ENCODE measurements at places on chromosomes 2 and 18.

DNA sequence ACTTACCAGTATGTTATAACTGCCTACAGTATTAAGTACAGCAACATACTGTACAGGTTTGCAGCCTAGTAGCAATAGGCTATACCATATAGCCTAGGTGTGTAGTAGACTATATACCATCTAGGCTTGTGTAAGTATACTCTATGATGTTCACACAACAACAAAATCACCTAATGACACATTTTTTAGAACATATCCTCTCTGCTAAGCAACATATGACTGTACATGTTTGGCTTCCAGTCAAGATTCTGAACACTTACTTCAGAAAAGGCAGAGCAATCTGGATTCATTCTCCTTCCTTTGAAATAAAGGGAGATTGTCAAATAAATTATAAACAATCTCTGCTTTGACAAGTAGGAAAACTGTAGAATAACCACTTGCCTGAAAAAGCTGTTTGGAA lies 81.8 kb downstream of the EXOC6B start:
- DNase-seq, result no peak

DNA sequence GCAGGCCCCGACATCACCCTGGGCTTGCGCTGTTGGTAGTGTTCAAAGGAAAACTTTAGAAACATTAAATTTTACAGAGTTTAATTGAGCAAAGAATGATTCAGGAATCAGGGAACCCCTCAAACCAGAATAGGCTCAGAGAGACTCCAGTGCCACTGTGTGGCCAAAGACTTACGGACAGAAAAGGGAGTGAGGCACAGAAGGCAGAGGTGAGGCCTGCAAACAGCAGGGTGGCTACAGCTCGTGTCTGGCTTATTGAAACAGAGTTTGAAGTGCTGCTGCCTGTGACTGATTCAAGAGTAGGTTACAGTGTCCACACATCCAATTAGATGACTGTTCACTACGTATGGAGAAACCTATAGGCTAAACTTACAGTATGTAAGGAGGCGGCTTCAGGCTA lies 2.4 kb upstream of the CTDP1 start:
- DNase-seq, result no peak

DNA sequence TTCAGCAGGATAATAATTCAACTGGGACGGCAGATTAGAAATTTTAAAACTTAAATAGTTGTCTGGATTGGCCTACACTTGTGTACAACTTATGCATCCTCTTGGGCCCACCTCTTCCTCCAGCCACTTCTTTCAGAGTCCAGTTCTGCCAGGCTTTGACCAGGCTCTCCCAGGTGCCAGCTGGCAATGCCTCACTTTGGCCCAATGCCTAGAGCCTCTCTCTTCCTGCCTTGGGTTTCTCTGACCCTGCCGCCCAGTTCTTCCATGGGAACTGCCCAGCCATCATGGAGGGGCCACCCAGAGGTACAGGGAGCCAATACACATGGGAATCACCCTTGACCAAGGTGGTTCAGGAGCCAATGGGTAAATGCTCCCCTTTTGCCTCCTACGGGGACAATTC lies 135.5 kb downstream of the IRS1 start:
- no peak for DNase-seq

- DNase-seq, result no peak
These were observed 69.0 kb downstream of the CPO start for GRCh38 chr2:207008105-207008990.

DNA sequence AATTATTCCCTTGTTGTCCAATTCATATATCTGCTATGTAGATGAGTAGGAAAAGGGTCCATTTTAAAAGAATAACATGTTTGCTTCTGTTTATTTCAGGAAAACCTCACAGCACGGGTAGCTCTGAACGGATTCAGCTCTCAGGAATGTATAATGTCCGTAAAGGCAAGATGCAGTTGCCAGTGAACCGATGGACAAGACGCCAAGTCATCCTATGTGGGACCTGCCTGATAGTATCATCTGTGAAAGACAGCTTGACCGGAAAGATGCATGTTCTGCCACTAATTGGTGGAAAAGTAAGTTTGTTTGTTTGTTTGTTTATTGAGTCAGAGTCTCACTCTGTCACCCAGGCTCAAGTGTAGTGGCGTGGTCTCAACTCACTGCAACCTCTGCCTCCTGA lies 114.6 kb downstream of the PHLPP1 start:
- DNase-seq, result no peak

- no peak for DNase-seq
These were observed 65.1 kb upstream of the ACSL3 start for GRCh38 chr2:222795450-222796357.

DNA sequence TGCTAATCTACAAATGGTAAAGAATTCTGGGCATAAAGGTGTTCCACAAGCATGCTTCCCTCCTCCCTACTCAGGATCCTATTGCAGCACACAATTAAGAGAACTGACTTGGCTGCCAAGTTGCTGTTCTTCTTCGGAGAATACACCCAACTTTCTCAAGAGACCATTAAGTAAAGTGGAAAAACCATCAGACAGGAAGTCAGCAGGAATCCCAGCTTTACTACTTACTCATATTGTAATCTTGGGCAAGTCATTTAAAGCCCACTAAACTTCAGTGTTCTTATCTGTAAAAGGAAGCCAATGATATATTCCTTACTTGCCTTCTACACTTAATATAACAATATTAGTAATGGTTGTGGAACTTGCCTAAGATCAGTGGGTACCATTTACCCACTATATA lies 37.8 kb downstream of the PSTPIP2 start:
- DNase-seq, result no peak

- peak; percentile 58 for DNase-seq
These were observed 95.4 kb downstream of the LAMA1 start for GRCh38 chr18:7021994-7022840.

- DNase-seq, result no peak
These were observed 13.6 kb downstream of the TWSG1 start for GRCh38 chr18:9348079-9348671.

DNA sequence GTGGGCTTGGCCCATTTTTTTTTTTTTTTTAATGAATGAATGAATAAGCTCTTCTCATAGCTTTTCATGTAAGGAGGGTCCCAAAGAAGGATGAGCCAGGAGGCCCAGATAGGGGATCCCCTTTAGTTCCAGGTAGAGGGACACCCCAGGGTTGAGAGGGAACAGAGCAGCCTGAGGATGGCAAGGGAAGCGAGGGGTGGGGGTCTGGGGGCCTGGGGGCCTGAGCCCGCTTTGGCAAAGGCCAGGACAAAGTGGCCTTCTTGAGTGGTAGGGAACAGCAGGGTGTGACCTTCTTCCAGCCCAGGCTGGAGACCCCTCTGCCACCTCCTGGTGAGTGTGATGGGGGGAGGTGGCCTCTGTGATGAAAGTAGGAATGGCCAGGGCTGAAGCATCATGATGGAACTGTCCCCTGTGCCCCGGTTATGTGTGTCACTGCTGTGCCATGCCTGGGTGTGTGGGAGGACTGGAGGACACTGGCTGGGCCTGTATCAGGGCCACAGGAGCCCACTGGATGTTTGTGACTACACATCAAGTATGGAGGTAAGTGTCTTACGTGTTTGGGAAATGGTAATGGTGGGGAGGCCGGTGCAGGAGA lies 263.5 kb upstream of the HDAC4 start:
- DNase-seq, result no peak

DNA sequence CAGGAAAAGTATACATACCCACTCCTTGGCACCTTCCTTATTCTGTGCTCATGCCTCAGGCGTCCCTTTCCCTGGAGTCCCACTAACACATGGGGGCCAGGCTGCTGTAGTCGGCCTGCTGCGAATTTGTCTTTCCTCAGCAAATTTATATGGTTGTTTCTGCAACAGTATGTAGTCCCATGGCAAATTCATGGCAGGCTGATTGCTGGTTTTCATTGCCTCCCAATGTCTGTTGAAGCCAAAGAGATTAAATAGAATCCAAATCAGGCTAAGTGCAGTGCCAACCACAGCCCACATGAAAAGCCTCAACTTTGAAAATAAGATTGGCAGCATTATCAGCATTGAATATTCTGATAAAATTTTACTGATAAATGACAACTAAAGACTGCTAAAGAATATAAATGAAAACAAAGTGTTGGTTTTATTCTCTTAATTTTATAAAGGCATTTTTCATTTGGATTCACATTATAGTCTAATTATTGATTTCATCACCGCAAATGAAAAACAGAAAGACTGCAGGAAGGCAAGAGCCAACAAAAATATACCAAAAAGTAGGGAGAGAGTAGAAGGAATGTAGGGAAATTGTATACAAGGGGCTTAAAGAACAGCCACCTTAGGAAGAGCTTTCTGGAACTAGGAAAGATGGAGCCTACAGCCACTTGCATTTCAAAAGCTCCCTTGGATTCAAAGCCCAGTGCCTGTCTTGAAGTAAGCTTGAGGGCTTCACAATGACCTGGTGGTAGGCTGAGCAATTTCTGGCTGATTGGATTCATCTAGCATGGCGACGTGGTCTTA lies 283.7 kb upstream of the MMADHC start:
- no peak for DNase-seq

- DNase-seq, result no peak
These were observed 89.4 kb upstream of the APCDD1 start for GRCh38 chr18:10365021-10365500.

DNA sequence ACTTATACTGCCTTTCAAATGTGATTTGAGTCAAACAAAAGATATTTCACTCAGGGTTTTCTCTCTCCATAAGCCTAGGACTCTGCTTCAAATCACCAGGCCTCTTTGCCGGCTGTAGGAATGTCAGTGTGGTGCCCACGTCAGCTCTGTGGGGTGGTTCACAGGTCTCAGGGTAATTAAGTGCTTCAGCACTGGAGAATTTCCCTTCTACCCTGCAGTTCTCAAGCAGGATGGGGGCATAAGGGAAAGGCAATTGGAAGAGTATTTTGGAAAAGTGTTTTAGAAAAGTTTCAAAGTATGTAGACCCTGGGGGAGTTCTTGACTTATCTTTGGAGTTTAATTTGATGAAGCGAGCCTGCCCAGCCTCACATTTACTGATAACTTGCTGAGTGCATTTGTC lies 9.6 kb downstream of the CNGA3 start:
- no peak for DNase-seq

GRCh38 chr18:50039746-50040145 lies 155.2 kb downstream of the MYO5B start:
- DNase-seq, result no peak

- DNase-seq, result no peak
These were observed 67.9 kb upstream of the ALKAL2 start for GRCh38 chr2:355773-356172.

DNA sequence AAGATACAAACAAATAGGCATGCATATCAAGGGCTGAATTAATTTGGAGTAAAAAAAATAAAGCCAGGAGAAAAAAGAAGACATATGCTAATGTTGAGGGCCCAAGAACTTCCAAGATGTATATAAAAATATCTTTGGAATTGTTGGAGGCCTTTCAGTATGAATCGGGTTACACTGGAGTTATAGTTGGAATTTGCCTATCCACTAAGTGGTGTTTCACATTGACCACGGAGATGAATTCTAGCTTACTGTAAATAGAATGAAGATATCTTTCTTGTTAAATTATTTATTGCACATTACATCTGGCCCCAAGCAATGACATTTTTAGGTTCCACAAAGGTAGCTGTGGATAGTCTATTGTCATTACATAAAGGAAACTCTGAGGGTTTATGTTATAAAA lies 38.5 kb upstream of the TRIB2 start:
- DNase-seq, result no peak

GRCh38 chr2:200376513-200377354 lies 70.2 kb downstream of the SPATS2L start:
- DNase-seq, result no peak

GRCh38 chr2:171383134-171383533 lies 50.7 kb downstream of the METTL8 start:
- no peak for DNase-seq

- DNase-seq, result no peak
These were observed 18.9 kb downstream of the KCNG3 start for GRCh38 chr2:42474765-42475454.

DNA sequence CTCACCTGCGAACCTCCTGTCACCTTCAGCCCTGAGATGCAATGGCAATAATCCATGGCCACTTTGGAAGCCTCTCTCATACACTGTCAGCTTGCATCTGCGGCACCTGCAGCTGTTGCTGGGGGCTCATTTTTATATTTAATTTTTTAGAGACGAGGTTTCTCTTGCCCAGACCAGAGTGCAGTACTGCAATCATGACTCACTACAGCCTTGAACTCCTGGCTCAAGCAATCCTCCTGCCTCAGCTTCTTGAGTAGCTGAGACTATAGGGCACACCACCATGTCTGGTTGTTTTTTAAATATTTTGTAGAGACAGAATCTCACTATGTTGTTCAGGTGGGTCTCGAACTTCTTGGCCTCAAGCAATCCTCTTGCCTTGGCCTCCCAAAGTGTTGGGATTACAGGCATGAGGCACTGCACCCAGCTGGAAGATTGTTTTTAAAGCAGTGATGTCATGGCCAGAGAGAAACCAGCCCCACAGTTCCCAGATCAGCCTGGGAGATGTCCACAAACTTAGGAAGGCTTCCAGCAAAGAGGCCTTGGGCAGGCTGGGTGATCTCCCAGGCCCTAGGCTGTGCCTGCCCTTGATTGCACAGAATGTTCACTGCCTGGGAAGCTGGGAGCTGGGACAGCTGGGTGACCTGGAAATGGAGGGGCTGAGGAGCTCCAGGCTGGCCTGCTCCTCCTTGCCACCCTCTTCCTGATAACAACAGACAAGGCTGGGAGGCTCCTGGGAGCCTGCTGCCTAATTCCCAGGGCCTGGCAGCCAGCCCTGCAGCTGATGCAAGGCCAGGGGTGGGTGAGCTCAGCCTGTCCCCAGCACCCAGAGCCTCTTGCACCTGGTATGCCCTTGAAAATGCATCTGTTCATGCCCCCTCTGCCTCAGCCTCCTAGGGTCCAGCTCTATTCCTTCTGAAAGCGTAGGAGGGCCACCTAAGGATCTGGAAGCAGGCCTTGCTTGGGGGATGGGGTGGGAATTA lies 27.1 kb downstream of the SH2D6 start:
- DNase-seq, result no peak

DNA sequence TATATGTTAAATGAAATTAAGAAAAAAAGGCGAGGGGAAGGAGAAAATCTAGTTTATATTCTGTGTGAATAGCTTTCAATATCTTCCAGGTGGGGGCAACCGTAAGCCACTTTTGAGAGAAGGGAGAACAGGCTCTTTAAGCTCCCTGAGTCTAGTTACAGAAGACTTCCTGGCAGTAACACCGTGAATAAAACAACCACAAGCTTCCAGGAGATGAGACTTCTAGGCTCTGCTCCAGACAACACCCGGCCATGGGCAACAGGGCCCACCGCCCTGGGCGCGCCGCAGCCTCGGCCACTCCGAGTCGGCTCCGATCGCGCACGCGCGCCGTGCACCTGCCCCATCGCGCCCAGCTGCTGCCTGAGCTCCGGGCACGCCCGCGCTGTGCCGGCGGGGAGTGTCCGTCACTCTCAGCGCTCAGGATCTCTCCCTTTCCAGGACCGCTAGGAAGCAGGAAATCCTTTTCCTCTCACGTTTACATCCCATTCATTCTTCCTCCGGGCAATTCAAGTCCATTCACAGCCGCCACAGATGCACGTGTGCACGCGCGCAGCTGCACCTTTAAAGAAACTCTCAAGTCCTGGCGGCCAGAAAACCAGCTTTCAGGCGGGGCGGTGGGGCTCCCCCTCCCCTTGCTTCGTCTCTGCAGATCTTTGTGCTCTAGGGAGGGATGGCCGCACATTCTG lies 19.4 kb upstream of the PAX3 start:
- peak; percentile 81 for DNase-seq

GRCh38 chr2:121052521-121052920 lies 232.5 kb downstream of the TFCP2L1 start:
- DNase-seq, result no peak

GRCh38 chr2:47046271-47046670 lies 108.8 kb downstream of the STPG4 start:
- no peak for DNase-seq

- DNase-seq, result no peak
These were observed 434.8 kb downstream of the NBAS start for GRCh38 chr2:15126373-15126772.

Measured in HEK293T (cell line).